ENCODE measurements at places on chromosomes 2 and 18. TPM values are rescaled to one million over a fixed set of nuclear protein-coding genes. Genes with fewer than 3 reads are reported as not detected.

NPHP1 gene
- polyA plus RNA-seq, result 2.0 TPM

WIPF1 gene
- polyA plus RNA-seq, result 15.3 TPM

RTKN gene
- 20.7 TPM for polyA plus RNA-seq

DNA sequence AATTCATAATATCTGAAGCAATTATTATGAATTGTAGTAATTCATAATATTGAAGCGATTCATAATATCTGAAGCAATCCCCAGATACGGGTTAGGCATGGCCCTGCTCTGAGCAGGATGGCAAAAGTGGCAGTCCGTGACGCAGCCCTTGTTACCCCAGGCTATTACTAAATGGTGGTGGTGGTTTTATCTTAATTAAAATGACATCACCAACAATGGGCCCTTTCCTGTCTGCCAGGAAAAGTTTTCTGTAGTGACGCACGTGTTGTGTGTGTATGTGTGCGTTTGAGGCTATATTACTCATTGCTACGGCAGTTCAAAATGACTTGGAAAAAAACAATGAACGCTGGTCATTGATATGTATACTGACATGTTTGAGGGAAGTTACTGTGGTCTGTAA lies 10.6 kb upstream of the MOCOS start:
- peak; percentile 87 for DNase-seq

DNA sequence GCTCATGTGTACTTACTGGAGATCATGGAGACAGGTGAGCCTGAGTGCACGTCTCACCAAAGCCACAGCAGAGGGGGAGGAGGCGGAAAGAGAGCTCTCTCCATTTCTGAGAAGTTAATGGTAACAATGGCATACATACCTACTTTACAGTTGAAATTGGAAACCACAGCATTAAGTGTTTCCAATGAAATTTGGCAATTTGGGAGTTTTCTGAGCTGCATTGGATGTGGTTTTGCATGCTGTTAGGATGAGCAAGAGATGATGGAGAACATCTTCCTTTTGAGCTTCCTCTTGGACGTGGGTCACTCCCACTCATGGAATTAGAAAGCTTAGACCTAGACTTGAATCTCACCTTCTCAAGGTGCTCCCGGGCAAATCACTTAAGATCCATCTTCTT lies 25.5 kb upstream of the IL37 start:
- DNase-seq, result no peak

DNA sequence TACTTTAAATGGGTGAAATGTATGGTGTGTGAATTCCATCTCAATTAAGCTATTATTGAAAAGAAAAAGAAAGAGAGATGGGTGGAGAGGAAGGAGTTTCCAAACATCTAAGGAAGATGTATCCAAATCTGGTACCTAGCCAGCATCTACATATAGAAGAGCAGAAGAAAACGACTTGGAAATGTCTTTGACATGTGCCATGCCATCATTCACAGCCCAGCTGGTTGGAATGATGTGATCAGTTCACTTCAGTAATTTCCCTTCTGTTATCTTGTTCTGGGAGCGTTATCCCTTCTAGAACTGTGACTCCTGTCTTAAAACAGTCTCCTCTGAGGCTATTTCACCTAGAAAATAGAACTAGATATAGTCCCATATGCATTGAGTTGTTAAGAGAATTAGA lies 312.8 kb upstream of the GYPC start:
- no peak for DNase-seq

DNA sequence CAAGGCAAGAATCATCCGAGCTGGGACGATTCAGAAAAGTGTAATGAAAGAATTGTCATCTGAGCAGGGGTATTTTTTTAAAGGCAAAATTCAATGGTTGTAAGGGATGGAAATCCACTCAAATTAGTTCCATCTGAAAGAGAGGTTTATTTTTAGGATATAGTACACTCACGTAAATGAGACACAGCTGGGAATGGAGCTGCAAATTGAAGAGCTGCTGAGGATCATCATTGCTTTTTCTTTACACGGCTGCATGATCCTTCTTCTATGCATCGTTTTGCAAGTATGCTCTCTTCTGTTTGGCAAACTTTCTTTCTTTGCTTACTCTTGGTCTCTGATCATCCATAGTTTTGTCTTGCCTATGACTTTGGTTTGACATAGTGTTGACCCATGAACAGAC lies 27.4 kb upstream of the CUL3 start:
- no peak for DNase-seq

DNA sequence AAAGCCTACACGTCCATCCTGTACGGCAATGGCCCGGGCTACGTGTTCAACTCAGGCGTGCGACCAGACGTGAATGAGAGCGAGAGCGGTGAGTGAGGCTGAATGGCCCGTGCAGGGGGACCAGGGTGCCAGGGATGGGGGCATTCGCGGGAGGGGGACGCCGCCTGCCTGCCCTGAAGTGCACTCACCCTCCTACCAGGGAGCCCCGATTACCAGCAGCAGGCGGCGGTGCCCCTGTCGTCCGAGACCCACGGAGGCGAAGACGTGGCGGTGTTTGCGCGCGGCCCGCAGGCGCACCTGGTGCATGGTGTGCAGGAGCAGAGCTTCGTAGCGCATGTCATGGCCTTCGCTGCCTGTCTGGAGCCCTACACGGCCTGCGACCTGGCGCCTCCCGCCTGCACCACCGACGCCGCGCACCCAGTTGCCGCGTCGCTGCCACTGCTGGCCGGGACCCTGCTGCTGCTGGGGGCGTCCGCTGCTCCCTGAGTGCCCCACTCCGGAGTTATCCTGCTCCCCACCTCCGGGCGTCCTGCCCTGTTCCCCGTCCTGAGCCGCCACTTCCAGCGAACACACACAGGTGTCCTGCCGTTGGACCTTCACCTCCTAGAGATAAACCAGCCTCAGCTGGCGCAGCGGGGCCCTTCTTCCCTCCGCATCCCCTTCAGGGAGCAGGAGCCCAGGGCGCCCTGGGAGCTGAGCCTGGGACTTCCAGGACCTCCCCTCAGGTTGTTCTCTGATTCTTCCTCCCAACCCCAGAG lies 2.9 kb downstream of the ALPI start:
- DNase-seq, result no peak

GRCh38 chr2:16614314-16614860 lies 51.2 kb downstream of the CYRIA start:
- peak; percentile 16 for DNase-seq

DNA sequence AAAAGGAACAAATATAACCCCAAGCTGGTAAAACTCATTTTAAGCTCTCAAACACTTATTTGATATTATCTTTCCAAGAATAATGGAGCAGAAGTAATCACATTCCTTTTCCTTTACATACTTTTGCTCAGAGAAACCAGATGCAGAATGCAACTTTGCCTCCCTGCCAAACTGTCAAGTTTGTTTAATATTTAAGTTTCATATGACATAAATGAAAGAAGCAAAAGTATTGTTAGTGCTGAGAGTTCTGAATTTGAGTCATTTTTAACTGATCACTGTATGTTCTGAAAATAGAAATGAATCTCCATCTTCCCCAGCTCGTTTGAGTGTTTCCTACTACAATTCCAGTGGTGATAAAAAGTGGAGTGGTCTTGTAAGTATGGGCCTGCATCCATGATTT lies 423.4 kb downstream of the PID1 start:
- DNase-seq, result no peak

DNA sequence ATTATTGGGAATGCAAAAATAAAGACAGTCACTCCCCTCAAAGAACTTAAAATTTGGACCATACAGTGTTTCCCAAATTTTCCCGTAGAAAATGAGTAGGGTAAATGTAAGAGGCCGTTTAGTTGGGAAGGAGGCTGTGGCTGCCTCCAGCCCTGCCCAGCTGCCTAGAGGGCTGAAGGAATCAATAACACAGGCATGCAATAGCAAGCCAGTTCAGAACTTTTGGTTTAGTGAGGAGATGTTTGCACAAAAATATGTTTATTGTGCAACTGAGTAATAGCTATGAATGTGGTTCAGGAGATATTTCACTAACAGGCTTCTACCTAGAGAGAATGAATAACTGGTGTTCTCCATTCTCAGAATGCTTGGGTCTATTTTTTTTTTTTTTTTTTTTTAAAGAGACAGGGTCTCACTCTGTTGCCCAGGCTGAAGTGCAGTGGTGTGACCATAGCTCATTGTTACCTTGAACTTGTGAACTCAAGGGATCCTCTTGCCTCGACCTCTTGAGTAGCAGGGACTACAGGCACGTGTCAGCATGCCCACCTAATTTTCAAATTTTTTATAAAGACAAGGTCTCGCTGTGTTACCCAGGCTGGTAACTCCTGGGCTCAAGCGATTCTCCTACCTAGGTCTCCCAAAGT lies 23.6 kb downstream of the UGP2 start:
- DNase-seq, result no peak

DNA sequence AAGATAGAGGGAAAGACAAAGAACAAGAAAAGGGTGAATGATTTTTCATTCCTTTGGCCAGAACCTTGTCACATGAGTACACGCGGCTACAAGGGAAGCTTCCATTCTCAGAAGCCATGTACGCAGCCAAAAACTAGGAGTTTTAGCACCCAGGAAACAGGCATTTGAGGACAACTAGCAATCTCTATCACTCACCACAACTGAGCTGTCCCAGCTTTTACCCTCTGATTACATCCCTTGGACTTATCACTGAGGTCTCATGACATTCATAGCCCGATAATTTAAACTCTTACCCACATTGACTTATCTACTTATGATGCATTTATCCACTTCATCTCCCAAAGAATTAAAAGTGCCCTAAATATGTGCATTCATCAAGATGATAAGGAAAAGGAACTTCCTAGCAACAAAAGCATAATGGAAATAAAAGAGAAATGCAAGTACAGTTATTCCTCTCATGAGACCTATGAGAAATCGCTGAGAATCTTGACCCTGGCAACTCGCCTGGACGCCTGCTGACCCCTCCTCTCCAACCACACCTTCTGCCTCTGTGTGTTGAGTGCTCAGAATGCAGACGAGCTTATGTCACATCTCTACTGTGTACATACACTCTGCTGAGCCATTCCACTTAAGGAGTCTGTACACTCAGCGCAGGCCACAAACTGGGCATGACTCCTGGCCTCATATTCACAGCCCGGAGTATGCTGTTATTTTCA lies 28.7 kb upstream of the MFSD6 start:
- no peak for DNase-seq

Measured in endothelial cell of umbilical vein (primary cell).